WTC11 (cell line): ENCODE measurements at places on chromosomes 7 and 10. TPM values are rescaled to one million over a fixed set of nuclear protein-coding genes. Genes with fewer than 3 reads are reported as not detected.

DNA sequence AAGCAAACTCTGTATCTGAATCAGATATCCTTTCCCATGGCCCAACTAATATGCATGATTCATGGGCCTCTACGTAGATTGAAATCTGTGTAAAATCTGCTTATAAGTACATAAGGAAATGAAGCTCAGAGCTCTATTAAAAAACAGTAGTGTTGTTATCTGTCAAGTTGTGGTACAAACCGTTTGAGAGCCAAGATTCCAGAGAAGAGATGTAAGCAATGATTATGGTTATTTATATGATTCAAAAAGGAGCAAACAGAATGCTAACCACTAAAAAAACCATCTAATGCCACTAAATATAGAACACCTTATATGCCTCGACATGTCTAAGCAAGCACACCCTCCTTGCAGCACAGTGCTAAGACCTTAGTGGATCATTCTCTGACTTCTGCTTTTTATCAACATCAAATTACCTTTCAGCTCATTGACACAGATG lies 26.6 kb downstream of the RPP38 start:
- H3K27ac ChIP-seq, result peak overlapping the region; percentile 57; the same call in 1 of the 2 replicates
- H3K4me1 ChIP-seq, result no peaks in the 10 kb centered on the region
- H3K36me3 ChIP-seq, result peaks cover 33% of the 10 kb centered on the region
- no peak for DNase-seq
- no peaks in the 10 kb centered on the region for H3K27me3 ChIP-seq

GRCh38 chr10:70558871-70559810 lies 43.4 kb downstream of the PRF1 start:
- H3K36me3 ChIP-seq, result no peaks in the 10 kb centered on the region; the same call in 1 of the 2 replicates
- peaks cover 21% of the 10 kb centered on the region for H3K4me1 ChIP-seq
- no peaks in the 10 kb centered on the region for H3K27me3 ChIP-seq
- H3K27ac ChIP-seq, result peak overlapping the region; percentile 86
- DNase-seq, result peak; percentile 73
- no peak overlapping the region for H3K4me3 ChIP-seq

DNA sequence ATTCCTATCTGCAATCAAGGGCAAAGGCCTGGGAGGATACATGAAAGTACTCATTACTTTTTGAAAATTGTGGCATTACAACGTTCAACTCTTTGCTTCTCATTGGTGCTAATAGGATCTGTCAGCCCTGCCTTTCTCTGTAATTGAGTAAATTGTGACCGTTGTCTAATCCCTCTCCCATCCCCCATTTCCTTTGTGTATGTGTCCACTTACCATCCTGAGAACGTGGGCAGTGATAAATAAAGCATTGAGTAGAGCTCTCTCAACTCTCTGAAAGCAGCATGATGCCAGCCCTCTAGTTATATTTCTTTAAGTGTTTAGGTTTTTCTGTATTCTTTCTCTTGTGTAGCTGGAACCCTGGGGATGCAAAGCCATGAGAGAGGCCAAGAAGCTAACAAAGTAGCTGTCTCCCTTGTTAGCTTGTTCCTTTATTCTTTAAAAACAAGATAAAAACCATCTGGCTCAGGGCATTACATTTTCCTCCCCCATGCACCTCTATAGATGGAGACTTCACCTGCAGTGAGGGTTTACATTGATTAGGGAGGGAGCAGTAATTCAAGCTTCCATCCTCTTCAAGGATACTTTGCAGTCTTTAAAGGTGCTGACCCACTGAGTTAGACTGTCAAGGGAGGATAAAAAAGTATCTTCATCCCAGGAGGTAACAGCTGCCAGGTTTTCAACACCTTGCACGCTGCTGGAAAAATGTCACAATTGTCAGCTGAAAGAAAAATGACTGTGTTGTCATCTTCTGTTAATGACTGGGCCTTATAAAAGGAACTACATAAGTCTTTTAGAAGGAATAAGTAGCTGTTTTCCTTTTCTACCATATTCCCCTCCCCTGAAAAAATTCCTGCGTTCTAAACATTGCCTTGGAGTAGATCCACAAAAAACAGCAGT lies 112.3 kb downstream of the BTRC start:
- no peak for DNase-seq
- H3K27me3 ChIP-seq, result no peaks in the 10 kb centered on the region
- peaks cover 31% of the 10 kb centered on the region for H3K4me1 ChIP-seq

CYP2C19 gene
- 0.09 to 0.14 TPM in 2 of 3 replicates, not detected in the other for total RNA-seq

FAM131B gene
- total RNA-seq, result 24.0 to 26.3 TPM (median 25.3 TPM) in 3 replicates
